Caco-2 (cell line): ENCODE measurements at places on chromosomes 7 and 10.

DNA sequence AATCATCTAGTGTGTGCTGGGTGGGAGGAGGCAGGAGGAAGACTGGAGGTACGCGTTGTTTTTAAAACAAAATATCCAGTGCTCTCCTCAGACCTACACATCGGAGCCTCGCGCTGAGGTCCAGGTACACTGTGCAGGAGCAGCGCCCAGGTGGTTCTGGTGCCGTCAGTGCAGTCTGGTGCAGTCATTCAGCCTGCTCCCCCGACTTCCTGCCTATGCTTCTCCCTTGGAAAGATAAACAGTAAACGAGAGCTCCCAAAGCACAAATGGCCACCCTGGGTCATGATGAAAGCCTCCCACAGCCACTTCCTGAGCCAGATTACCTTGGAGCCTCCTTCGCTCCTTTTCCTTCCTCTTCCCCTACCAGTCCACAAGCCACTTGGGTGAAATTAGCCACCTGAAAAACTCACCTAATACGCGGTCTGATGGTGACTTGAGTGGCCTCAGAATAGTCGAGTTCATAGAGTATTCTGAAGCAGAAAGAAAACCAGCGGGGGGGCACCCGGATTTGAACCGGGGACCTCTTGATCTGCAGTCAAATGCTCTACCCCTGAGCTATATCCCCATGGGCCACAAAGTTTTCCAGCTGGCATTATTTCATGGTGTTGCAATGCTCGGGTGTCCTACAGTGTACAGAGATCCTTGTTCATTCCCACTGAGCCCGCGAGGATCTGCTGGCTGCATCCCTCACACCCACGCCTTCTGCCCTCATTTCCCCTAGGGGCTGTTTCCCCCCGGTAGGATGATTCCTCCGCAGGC is 82.5 kb downstream of the ZNF467 start:
- no peaks in the 10 kb centered on the region for H3K36me3 ChIP-seq
- H3K27ac ChIP-seq: peak overlapping the region; percentile 51
- 0 out of 2 replicates have a peak overlapping the region, but pooled peaks have one; percentile 7 for H3K4me3 ChIP-seq
- peak; percentile 69 for DNase-seq

DNA sequence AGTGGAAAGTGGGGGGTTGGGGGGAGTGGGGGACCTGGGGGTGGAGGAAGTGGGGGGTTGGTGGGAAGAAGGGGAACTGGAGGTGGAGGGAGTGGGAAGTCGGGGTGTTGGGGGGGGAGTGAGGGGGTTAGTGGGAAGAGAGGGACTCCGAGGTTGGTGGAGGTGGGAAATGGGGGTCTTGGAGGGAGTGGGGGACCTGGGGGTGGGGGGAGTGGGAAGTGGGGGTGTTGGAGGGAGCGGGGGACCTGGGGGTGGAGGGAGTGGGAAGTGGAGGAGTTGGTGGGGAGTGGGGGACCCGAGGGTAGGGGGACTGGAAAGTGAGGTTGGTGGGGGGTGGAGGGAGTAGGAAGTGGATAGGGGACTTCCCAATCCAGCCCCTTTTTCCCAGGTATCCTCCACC is 906 bp upstream of the MMD2 start:
- no peak overlapping the region for H3K4me3 ChIP-seq
- no peaks in the 10 kb centered on the region for H3K4me1 ChIP-seq
- H3K36me3 ChIP-seq: no peaks in the 10 kb centered on the region
- no peak for DNase-seq
- no peaks in the 10 kb centered on the region for H3K27me3 ChIP-seq

GRCh38 chr10:70596860-70597809 is 5.4 kb downstream of the PRF1 start:
- H3K4me3 ChIP-seq: no peak overlapping the region
- H3K36me3 ChIP-seq: no peaks in the 10 kb centered on the region
- H3K4me1 ChIP-seq: peaks cover 18% of the 10 kb centered on the region

DNA sequence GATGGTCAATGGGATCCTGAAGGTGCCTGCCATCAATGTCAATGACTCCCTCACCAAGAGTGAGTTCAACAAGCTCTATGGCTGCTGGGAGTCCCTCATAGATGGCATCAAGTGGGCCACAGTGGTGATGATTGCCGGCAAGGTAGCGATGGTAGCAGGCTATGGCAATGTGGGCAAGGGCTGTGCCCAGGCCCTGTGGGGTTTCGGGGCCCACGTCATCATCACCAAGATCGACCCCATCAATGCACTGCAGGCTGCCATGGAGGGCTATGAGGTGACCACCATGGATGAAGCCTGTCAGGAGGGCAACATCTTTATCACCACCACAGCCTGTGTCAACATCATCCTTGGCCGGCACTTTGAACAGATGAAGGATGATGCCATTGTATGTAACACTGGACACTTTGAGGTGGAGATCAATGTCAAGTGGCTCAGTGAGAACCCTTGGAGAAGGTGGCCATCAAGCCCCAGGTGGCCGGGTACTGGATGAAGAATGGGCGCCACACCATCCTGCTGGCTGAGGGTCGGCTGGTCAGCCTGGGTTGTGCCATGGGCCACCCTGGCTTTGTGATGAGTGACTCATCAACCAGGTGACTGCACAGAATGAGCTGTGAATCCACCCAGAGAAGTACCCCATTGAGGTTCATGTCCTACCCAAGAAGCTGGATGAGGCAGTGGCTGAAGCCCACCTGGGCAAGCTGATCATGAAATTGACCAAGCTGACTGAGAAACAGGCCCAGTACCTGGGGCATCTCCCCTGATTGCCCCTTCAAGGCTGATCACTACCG is 63.0 kb upstream of the ANTXRL start:
- no peak overlapping the region for H3K4me3 ChIP-seq
- no peaks in the 10 kb centered on the region for H3K27me3 ChIP-seq
- no peak for DNase-seq

DNA sequence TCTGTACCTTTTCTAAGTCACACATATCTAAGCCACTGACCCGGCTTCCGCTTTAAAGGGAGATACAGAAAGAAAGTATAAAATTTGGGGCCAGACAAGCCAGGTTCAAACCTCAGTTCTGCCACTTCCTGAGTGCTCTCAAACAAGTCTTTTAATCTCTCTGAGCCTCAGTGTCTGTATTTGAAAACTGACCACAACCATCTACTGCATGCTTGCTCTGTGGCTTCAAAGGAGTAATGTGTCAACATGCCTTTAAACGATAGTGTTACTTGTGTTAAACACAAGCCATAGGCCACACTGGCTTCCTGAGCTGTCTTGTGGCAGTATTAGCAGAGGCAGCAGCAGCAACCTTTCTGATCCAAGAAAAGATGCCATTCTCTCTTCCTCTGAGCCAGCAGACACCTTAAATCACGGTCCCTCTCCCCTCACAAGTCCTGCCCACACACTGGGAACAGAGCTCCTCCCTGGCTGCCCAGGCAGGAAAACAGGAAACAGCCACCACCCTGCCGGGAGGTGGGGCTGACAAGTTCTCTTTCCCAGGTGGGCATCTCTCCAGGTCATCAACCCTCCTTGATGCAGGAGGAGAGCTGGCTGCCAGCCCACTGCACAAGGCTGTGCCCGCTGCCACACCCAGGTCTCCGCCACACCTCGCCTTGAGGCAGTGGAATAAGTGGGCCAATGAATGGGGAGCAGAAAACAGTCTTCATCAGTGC is 10.7 kb downstream of the HIP1 start:
- no peak overlapping the region for H3K27ac ChIP-seq
- no peaks in the 10 kb centered on the region for H3K4me1 ChIP-seq
- H3K36me3 ChIP-seq: no peaks in the 10 kb centered on the region
- H3K4me3 ChIP-seq: no peak overlapping the region
- DNase-seq: no peak
- H3K27me3 ChIP-seq: no peaks in the 10 kb centered on the region

DNA sequence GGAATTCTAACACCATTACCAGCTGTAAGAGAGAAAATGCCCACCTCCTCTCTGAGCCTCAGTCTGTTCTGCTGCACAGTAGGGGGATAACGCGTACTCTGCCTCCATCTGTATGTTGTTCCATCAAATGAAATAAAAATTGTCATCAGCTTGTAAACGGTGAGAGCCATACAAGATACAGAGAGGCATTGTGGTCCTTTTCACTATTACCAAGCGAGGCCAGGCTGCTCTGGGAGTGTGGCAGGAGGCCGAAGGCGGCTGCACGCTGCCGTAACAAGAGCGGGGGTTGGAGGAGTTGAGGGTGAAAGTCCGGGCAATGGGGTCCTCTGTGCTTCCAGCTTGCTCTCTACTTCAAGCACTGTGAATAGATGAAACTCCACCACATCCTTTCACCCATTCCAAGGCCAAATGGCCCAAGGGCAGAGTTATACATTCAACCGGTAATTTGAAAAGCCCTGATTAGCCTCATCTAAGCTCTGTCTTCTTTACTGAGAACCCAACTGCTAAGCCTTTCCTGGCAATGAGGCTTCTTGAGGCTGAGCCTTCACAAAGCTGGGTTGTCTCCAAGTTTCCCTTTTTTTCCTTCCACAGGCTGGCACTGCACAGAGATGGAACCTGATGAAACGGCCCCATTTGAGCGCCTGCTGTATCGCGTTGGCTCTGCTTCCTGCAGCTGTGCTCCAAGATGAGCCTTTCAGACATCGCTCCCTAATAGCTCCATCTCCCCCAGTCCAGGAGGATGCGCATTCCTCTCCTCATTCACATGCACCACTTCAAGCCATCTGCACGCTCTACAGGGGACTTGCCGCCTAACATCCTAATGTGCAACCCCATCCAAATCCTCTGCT is 47.2 kb downstream of the PYROXD2 start:
- no peaks in the 10 kb centered on the region for H3K36me3 ChIP-seq
- peaks cover 8% of the 10 kb centered on the region for H3K4me1 ChIP-seq
- H3K27ac ChIP-seq: no peak overlapping the region
- H3K27me3 ChIP-seq: no peaks in the 10 kb centered on the region

- H3K4me3 ChIP-seq: no peak overlapping the region
- no peaks in the 10 kb centered on the region for H3K4me1 ChIP-seq
- no peaks in the 10 kb centered on the region for H3K36me3 ChIP-seq
- H3K27me3 ChIP-seq: no peaks in the 10 kb centered on the region
These were observed 144.2 kb upstream of the STEAP4 start for GRCh38 chr7:88450874-88451273.

- no peak for DNase-seq
- H3K27me3 ChIP-seq: no peaks in the 10 kb centered on the region
- H3K36me3 ChIP-seq: no peaks in the 10 kb centered on the region
- peaks cover 5% of the 10 kb centered on the region for H3K4me1 ChIP-seq
- H3K27ac ChIP-seq: no peak overlapping the region
- H3K4me3 ChIP-seq: no peak overlapping the region
These were observed 4.3 kb downstream of the LIMK1 start for GRCh38 chr7:74087791-74088453.

DNA sequence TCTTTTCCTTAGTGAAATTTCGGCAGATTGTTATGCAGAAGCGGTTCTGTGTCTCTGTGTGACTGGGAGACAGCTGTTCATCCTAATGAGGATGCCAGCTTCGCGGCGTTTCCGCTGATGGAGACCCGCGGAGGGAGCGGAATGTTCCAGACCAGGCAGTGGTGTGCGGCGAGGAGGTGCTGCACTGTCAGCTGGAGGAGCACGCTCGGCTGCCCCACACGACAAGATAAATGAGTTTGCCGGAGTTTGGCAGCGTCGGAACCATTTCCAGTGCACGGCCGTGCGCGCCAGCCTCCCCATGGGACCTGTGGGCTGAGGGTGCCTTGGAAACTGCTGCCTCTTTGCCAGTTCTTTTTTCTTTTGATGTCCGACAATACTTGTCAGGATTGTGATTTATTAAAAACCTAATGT is 64.6 kb downstream of the WDR37 start:
- no peak overlapping the region for H3K4me3 ChIP-seq
- no peaks in the 10 kb centered on the region for H3K27me3 ChIP-seq
- DNase-seq: no peak
- peaks cover 4% of the 10 kb centered on the region for H3K36me3 ChIP-seq
- no peak overlapping the region for H3K27ac ChIP-seq

- no peak overlapping the region for H3K4me3 ChIP-seq
- DNase-seq: peak; percentile 7
- no peaks in the 10 kb centered on the region for H3K4me1 ChIP-seq
These were observed 40.9 kb downstream of the CDH23 start for GRCh38 chr10:71437537-71438092.

DNA sequence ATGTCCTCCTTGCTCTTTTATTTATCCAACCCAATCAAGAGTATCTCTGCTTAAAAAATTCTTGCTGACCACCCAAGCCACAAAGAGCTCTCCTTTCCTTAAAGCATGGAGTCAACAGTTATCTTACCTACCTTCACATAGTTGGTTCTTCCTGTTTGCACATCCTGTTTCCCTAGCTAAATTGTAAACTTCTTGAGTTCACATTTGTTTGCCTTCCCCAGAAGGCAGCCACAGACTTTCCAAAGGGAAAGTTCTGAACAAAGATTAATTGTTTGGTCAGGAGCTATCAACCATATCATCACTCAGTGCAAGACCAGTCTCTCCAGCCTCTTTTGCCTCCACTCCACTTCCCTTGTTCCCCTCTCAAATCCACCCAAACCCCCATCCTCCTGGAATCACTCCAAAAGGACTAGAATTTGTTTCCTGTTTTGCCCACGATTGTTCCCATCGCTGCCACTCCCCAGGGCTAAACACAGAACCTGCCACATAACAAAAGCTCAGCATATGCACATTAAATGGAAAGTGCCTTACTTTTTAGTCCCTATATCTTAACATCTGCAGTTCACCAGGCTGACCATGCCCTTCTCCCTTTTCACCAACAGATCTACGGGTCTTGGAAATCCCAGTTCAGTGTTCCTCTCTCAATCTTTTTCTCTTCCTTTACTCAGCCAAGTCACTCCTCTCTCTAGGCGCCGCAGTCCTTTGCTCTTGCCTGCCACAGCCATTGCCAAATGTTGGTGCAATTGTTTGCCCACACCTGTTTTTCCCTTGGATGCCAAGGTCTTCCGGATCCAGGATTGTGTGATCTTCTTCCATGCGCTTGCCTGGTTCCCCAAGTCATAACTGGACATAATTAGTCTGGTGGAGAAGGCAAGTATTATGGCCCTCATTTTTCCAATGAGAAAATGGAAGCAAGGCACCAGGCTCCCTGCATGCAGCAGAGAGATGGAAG is 265.5 kb downstream of the KCNMA1 start:
- peaks cover 3% of the 10 kb centered on the region; the same call in 1 of the 2 replicates for H3K4me1 ChIP-seq
- no peak overlapping the region for H3K4me3 ChIP-seq
- no peaks in the 10 kb centered on the region for H3K27me3 ChIP-seq
- no peak overlapping the region for H3K27ac ChIP-seq
- H3K36me3 ChIP-seq: no peaks in the 10 kb centered on the region

DNA sequence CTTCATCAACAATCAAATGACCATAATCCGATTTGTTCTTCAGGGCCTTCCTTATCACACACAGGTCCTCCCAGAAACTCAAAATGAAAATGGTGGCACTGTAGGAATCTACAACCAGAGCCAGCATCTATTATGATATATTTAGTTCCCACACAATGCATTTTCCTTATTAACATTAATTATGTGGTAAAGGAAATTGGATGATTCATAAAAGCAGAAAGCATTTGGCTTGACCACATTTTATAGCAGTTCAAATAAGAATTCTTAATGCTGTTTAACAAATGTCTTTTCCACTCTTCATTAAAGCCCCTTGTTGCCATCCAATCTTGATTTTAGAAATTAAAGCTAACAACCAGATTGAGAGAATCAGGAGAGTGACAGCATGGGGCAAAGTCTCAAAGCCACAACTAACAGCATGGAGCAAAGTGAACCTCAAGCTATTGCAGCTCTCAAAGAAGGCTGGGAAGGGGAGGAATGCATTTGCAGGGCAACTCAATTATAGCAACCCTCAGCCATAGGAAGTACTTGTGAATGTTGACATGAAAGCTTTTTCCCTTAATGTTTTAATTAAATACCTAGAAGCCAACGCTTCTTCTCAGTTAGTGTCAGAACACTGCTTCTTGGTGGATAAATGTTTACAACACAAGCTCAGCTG is 549.1 kb downstream of the NXPH1 start:
- no peak overlapping the region for H3K27ac ChIP-seq
- no peak overlapping the region for H3K4me3 ChIP-seq
- H3K36me3 ChIP-seq: no peaks in the 10 kb centered on the region
- no peak for DNase-seq

GRCh38 chr7:137539111-137539715 is 195.7 kb upstream of the PTN start:
- H3K36me3 ChIP-seq: no peaks in the 10 kb centered on the region
- no peak overlapping the region for H3K4me3 ChIP-seq
- H3K27ac ChIP-seq: no peak overlapping the region
- no peaks in the 10 kb centered on the region for H3K4me1 ChIP-seq
